OCI-LY7 (cell line): ENCODE measurements at places on chromosomes 4 and X. TPM values are rescaled to one million over a fixed set of nuclear protein-coding genes. Genes with fewer than 3 reads are reported as not detected.

Gene ARX
- 0.11 TPM in 1 of 2 replicates, not detected in the other for total RNA-seq

- DNase-seq, result no peak
These were observed 36.6 kb upstream of the CDKN2AIP start for GRCh38 chr4:183407635-183408464.

- DNase-seq, result no peak
These were observed 25.3 kb downstream of the FBXW7 start for GRCh38 chr4:152510349-152511147.

Gene NIPAL1
- 1.7 and 1.9 TPM in 2 replicates for total RNA-seq

DNA sequence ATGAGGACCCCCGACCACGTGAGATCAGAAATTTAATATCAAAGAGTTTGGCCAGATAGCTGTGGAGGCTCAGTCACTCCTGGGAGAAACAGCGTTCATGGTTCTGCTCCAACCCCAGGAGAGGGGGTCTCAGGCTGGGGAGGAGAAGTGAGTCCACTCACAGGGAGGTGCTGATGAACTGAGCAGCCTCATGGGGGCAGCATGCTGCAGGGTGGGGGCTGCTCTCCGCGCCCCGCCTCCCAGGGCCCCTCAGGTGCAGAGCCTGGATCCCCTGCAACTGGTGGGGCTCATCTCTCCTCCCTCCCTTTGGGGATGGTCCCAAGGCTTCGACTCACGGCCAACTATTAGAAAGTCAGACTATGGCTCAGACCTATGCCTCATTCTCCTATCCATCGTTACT, 26.6 kb upstream of the C4orf50 start:
- DNase-seq, result no peak

Gene FRMD7
- not detected in 2 replicates for total RNA-seq

GRCh38 chr4:3384771-3385710, 56.7 kb upstream of the HGFAC start:
- no peak for DNase-seq

DNA sequence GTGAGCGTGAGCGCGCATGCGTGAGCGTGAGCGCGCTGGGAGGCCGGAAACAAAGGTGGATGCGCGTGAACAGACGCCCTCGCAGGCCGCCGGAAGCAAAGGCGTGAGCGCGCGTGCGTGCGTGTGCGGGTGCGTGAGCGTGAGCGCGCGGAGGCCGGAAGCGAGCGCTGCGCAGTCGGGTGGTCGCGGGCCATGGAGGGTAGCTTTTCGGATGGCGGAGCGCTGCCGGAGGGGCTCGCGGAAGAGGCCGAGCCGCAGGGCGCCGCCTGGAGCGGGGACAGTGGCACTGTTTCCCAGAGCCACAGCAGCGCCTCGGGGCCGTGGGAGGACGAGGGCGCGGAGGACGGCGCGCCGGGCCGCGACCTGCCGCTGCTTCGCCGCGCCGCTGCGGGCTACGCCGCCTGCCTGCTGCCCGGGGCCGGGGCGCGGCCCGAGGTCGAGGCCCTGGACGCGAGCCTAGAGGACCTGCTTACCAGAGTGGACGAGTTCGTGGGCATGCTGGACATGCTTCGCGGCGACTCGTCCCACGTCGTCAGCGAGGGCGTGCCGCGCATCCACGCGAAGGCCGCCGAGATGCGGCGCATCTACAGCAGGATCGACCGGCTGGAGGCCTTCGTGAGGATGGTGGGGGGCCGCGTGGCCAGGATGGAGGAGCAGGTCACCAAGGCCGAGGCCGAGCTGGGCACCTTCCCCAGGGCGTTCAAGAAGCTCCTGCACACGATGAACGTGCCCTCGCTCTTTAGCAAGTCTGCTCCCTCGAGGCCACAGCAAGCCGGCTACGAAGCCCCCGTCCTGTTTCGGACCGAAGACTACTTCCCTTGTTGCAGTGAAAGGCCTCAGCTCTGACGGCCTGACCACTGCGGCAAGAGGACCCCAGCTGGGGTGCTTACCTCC, at the start of gene BLOC1S4:
Gene BLOC1S4 (plus strand): TSS at position 157 of the 894 bp plus-strand sequence. CDS start 36 bp downstream, at position 193.
- peak; percentile 97 for DNase-seq

DNA sequence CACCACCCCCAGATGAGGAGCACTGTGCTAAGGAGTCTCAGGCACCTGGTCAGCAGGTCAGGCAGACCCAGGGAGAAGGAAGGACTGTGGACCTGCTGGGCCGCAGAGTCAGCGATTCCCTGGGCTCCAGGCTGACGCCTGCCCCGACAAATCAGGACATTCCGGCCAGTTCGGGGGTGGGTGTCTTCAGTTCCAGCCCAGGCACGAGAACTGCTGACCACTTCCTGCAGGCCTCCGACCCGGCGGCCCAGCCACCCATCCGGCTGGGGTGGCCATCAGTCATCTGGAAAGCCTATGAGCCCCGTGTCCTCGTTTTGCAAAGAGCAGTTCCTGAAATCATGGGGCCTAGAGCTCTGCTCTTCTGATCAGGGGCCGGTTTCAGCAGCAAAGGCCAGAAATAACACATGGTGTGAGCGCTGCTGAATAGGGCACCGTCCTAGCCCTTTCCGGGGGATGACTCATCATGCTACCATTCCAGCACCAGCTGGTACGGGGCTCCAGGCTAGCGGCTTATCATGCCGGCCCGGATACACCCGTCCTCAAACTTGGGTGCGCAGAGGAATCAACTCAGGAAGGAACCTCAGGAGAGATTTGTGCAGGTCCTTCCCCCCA, 7.8 kb upstream of the SH3TC1 start:
- no peak for DNase-seq

GRCh38 chr4:89308161-89308500, 531 bp upstream of the GPRIN3 start:
- DNase-seq, result no peak

- no peak for DNase-seq
These were observed 99.6 kb downstream of the UGT8 start for GRCh38 chr4:114698231-114698630.

DNA sequence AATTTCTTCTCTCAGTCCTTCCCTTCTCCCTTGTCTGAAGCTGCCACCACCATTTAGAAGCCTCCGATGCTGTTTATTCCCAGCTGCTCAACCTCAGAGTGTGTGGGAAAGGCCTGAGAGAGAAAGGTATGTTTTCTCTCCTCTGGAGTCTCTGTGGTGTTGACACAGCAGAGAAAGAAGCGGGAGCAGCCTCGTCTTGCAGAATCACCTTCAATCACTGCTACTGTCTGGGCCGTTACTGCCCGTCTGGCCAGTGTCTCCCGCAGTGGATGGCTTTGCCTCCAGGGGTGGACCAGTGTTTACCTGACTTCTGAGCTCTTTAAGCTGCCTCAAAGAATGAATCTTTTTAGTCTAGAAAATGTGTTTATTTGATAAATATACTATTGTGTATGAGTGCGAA, 148.9 kb upstream of the FAM47C start:
- DNase-seq, result no peak

Gene STS
- total RNA-seq, result 40.3 and 47.0 TPM in 2 replicates

Gene CASP3
- 39.2 and 44.7 TPM in 2 replicates for total RNA-seq

Gene PTTG2
- total RNA-seq, result 1.7 and 2.0 TPM in 2 replicates

DNA sequence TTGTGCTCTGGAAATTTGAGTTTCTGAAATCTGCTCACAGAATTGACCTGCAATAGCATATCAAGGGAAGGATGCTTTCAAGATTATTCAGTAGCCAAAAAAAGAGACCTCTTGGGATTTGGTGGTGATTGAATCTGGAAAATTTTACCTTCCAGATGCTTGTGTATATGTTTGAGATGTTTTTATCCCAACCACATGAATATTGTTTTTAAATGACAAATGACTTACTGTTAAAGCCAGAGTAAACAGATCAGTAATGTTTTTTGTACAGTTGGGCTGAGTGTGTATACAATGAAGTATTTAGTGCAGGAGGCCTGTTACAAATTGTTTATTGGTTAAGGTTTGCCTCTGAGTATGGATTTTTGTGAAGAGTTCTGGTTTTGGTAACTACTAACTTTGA, 126.5 kb downstream of the CBR4 start:
- DNase-seq, result no peak

DNA sequence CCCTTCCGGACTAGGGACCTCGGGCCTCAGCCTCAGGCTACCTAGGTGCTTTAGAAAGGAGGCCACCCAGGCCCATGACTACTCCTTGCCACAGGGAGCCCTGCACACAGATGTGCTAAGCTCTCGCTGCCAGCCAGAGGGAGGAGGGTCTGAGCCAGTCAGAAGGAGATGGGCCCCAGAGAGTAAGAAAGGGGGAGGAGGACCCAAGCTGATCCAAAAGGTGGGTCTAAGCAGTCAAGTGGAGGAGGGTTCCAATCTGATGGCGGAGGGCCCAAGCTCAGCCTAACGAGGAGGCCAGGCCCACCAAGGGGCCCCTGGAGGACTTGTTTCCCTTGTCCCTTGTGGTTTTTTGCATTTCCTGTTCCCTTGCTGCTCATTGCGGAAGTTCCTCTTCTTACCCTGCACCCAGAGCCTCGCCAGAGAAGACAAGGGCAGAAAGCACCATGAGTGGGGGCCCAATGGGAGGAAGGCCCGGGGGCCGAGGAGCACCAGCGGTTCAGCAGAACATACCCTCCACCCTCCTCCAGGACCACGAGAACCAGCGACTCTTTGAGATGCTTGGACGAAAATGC, at the start of gene WAS:
Gene WAS (plus strand): TSS at position 389 of the 572 bp plus-strand sequence. CDS start 55 bp downstream, at position 444.
- peak; percentile 82 for DNase-seq

GRCh38 chr4:6892190-6892908, 17.3 kb upstream of the TBC1D14 start:
- no peak for DNase-seq

Gene ZAR1
- not detected in 2 replicates for total RNA-seq

GRCh38 chr4:1516261-1516660, 110.0 kb upstream of the NKX1-1 start:
- no peak for DNase-seq

DNA sequence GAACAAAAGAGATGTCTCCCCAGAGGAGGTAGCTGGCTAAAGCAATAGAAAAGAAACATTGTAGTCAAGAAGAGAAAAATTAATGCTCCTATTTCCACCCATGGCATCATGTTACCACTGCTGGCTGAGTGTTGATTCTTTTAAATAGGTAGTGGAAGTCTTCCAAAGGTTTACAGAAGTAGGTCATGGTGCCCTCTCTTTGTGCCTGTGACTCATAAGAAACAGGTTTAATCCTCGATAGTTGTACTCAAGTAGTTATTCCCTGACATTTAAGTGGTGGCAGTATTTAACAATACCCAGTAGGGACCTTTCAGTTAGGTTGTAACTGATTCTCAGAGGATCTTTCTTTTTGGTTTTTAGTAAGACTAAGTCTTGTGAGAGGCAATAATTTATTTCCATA, 247.8 kb downstream of the TEX13A start:
- DNase-seq, result no peak

- DNase-seq, result no peak
These were observed 113.0 kb downstream of the IQCM start for GRCh38 chr4:149702414-149703293.

DNA sequence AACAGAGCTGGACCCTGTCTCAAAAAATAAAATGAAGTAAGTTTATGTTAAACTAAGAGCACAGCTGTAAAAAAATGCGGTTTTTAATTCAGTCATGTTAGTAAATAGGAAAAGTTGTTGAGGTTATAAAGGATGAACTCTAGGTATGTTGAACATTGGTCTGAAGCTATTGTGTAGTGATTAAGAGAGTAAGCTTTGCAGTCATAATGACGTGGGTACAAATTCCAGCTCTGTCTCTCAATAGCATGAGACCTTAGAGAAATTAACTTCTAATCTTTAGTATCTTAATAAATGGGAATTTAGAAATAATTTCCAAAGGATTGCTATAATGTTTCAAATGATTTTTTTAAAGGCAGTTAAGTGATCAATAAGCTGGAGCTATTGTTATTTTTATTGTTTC, 2.9 kb upstream of the YTHDC1 start:
- no peak for DNase-seq

GRCh38 chr4:19772581-19772980, 479.1 kb upstream of the SLIT2 start:
- no peak for DNase-seq

Gene METTL14
- 41.7 and 45.7 TPM in 2 replicates for total RNA-seq

GRCh38 chr4:35548921-35549320, 695.4 kb downstream of the ARAP2 start:
- DNase-seq, result no peak

DNA sequence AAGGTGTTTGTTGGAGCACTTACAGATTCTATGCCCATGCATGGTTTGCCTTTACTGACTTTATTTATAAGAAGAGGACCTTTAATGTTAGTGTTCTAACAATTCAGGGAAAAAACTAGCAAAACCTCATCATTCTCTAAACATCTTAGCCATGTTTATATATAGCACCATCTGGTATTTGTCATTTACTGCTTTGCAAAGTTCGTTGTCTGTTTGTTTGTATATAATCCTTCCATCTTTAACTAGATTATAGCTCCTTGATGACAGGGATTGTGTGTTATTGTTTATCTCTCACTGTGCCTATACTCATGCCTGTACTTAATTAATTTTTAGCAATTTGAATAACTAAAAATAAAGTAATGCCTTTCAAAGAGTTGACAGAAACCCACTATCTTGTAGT, 170.6 kb upstream of the PACRGL start:
- no peak for DNase-seq

Gene C4orf50
- total RNA-seq, result not detected in 2 replicates

DNA sequence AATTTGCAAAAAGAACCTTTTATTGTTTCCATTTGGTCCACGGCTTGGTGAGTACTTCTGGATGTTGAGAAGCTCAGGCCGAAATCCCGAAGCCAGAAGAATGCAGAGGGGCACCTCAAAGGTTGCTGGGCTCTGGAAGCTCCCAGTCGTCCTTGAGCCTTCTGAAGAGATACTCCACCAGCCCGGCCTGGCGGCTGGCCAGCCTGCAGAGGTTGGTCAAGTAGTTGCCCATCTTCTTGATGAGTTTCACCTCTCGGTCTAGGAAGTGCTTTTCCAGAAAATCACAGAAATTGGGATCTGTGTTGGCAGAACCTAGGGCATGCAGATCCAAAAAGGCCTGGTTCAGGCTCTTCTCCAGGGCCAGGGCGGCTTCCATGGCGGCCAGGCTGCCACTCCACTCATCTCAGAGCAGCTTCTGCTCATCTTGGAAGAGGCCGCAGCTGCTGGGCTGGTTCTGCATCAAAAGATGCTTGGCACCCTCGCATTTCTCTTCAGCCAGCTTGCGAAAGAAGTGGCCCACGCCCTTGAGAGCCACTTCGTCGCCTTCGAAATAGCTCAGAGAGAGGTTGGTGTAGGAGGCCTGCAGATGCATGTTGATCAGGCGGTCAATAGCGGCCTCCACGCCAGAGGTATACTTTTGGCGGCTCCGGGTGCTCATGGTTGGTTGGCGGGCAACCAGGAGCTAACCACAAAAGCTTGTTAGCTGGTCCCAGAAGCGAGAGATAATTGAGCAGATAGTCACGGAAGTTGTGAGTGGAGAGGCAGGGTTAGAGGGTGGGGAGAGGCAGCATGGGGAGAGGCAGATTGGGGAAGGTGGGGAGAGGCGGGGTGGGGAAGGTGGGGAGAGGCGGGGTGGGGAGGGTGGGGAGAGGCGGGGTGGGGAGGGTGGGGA, 76.5 kb upstream of the TSPAN7 start:
- DNase-seq, result no peak

Gene NSD2
- 329 and 372 TPM in 2 replicates for total RNA-seq
